WERI-Rb-1 (cell line): ENCODE measurements at places on chromosomes 2 and 18.

DNA sequence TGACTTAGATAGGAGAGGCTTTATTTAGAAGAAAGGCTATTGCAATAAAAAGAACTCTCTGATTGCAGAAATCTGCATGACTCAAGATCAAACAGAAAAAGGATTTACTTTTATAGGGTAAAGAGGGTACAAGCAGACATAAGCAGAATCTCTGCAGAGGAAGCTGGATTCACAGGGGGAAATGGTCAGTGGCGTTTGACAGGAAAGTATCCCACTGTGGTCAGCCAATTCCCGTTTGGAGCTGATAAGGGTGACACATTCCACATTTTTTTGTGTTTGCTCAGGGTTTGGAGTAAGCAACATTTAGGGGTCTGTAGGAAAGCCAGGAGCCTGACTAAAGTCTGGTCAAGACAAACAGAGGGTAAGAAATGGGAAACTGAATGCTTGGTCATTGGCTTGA, 23.9 kb upstream of the SCYGR5 start:
- DNase-seq = no peak

DNA sequence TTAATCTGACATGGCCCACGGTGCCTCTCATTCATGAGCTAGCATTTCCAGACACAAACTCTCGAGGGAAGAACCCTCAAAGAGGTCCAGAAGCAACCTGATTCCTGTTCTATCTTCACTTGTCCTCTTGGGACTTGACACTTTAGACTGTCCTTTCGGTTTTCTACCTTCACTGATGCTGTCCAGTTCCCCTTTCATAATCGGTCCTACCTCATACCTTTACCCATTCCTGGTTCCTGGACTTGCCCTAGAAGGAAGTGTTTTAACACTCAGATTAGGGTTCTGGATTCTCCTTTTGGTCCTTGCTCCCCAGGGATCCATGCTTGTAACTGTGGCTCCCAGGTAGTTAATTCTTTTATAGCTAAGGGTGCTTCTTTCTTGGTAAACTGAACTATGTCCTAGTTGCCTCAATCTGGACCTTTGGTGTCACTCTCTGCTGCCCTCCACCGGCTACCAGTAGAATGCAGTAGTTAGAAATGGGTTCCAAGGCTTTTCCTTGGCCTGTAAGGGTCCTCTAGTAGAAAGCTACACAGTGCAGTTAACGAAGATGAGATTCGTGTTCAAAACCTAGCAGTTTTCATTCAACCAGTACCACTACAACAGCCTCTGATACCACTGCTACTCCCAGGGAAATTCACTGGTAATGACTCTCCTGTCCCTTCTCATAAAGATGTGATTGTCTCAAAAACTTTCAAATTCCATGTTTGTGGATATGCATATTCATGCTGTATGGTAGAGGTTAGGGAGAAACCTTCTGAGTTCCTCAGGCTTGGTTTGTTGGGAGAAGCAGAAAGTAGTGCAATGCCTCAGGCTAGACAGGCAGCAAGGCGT, 178.1 kb upstream of the CYP26B1 start:
- DNase-seq = peak; percentile 67

GRCh38 chr18:9531791-9532410, 56.6 kb downstream of the RALBP1 start:
- DNase-seq = no peak

DNA sequence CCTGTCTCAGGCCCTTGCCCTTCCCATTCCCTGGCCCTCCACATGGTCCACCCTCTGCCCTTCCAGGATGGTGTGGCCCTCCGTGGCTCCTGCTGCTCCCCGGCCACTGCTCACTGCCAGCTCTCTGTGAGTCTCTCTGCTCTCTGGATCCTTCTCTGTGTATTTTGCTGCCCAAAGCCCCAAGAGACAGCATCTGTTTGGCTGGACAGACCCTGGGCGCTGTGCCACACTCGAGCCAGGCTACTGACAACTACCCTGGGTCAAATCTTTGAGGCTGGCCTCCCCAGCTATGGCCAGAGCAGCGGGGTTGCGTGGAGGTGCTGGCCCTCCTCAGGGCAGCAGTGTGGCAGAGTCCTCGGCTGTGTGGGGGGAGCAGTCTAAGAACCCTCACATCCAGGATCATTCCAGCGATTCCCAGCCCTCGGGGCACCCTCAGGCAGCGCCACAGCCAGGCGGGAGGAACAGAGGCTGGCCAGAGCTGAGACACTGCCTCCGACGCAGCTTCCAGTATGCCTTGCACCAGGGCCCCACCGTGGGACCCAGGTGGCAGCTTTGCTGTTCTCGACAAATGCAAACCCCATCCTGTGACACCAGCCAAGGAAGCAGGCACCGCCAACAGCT, 139.4 kb upstream of the GLI2 start:
- DNase-seq = no peak

DNA sequence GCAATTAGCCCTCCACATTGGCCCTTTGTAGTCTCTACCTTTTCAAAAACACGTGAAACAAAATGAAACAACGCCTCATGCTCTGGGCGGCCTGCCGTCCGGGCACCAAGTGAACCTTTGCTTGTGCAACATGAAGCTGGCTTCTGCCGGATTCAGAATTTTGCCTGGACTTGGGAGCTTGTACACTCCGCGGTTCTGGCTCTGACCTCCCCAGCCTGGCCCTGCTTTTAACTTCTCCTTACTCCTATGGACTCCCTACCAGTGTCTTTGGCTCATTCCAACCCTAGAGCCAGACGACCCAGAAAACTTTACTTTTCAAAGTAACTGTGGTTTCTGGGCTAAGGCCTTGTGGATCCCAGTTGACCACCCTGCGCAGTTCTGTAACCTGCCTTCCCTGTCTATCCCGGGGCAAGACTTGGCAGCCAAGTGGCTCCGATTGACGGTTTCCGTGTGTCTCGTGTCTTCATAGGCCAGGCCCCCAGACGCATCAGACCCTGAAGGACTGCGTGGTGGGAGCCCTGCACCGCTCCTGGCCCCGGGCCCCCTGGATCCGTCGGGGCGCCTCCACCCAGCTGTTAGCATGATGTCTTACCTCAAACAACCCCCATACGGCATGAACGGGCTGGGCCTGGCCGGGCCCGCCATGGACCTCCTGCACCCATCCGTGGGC, 1.9 kb downstream of the OTX1 start:
- DNase-seq = no peak

DNA sequence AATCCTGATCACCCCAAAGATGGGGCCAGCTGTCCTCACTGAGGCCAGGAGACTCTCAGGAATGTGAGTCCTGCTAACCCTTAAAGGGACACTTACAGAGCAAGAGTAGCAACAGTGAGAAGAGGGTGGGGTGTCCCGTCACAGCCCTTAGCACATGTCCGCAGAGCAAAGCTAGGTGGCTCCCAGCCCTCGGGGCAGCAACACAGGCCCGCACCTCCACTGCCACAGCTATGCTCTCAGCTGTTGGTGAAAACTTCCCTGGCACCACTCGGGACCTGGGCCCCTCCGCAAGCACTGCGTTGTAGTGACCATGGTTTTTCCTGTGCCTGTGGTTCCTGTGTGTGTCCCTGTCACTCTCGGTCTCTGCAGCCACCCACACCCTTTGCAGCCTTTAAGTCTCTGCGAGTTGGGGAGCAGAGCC, 76.4 kb upstream of the UXS1 start:
- DNase-seq = no peak

DNA sequence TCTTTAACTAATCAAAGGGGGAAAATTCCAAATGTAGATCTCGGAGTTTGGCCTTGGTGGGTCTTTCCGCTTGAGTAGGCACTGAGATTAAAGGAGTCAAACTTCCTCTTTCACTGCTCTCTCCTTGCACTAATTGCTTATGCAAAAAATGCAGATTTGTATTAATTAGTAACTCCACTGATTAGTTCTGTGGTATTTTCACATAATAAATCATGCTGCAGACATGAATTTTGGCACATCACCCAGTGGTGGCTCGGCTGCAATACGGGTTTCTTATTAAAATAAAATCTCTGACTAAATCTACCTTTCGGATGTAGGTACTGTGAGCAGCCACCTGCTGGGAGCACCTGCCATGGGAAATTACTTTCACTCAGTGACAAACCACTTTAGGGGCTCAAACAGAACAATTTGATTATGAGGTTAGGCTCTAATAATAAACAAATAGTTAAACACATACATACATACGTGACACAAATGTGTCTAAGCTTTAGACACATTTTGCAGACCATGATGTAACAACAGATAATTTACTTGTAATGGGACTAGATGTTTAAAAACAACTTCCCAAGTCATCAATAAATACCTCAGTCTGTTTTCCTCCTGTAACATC, 6.4 kb upstream of the NEUROD1 start:
- DNase-seq = no peak

- no peak for DNase-seq
Measured at GRCh38 chr2:196249171-196249570, 77.8 kb upstream of the STK17B start.

DNA sequence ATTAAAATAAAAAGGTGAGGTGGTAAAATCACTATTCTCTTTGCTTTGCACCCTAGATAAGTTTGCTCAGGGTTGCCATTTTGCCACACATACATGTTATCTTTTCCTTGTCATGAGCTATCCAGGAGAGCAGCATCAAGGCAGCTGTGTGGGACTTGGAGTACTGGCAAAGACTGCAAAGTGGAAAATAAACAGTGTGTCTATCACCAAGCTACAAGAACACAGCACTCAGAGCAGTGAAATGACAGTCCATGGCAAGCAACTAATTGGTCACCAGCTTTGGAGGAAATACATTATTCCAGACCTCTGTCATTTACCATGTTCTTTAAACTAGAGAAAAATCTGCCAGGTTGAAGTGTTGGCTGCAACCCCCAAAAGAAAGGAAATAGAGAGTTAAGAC, 687.8 kb upstream of the FANCL start:
- DNase-seq = no peak

DNA sequence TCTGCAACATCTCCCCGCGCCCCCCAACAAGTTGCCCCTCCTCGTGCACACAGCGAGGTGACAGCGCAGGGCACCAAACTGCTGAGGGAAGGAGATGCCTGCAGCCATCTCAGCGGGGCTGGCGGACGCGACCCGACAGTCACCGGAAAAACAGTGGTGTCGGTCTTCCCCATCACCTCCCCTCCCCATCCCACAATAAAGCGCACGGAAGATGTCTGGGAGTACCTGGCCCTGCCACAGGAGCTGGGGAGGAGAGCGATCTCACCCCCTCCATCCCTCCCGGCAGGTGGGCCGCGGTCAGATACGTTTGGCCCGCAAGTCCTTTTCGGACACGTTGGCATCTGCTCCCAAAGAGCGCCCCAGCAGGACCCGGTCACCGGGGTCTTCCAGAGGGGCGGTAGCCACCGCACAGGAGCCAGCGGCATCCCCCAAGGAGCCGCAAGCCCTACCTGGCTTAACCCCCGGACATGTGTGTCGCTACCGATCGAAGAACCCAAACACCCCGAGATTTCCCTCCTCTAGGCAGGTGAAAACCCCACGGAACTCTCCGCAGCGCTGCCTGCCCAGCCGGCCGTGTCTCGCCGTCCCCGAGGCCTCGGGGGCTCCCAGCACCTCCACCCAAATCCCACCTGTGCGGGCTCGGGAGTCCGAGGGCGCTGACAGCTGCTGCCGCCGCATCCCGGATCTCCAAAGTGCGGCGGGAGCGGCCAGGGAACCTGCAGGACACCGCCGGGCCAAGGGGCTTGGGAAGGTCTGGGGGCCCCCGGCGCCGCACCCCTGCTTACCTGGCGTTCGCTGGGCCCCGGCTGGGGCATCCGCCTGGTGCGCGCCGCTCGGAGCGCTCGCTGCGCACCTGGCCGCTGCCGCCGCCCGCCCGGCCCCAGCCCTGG, 657 bp downstream of the ATP8B1 start:
- DNase-seq = no peak
